LHCN-M2 (cell line): ENCODE measurements at places on chromosomes 2 and 18.

DNA sequence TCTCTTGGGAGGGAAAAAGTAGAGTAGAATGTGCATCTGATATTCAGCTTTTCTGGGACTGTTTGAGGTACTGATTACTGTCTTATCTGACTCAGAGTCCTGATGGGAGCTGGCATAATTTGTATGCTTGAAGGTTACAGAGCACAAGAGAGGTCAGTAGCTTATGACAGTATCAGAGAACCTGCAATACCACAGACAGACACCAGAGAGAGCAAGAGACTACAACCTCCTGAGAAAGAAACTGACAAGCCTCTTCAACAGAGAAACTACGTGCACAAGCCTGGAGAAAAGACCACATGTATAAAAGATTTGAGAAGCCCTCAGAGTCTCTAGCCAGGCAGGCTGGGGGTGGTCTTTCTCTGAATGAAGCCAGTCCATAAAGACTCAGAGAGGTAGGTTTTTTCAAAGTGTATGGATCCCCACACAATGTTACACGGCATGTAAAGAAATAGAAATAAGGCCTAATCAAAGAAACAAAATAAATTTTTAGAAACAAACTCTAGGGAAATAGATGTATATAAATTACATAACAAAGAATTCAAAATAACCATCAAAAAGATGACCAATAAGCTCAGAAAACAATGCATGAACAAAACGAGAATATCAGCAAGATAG, 568.3 kb downstream of the LRRTM4 start:
- DNase-seq: no peak

GRCh38 chr2:215556979-215557378, 121.1 kb upstream of the FN1 start:
- DNase-seq: no peak

- no peak for DNase-seq
Measured at GRCh38 chr18:58861353-58861752, 3.3 kb upstream of the ZNF532 start.

GRCh38 chr2:24026233-24026632, 16.3 kb downstream of the MFSD2B start:
- no peak for DNase-seq

DNA sequence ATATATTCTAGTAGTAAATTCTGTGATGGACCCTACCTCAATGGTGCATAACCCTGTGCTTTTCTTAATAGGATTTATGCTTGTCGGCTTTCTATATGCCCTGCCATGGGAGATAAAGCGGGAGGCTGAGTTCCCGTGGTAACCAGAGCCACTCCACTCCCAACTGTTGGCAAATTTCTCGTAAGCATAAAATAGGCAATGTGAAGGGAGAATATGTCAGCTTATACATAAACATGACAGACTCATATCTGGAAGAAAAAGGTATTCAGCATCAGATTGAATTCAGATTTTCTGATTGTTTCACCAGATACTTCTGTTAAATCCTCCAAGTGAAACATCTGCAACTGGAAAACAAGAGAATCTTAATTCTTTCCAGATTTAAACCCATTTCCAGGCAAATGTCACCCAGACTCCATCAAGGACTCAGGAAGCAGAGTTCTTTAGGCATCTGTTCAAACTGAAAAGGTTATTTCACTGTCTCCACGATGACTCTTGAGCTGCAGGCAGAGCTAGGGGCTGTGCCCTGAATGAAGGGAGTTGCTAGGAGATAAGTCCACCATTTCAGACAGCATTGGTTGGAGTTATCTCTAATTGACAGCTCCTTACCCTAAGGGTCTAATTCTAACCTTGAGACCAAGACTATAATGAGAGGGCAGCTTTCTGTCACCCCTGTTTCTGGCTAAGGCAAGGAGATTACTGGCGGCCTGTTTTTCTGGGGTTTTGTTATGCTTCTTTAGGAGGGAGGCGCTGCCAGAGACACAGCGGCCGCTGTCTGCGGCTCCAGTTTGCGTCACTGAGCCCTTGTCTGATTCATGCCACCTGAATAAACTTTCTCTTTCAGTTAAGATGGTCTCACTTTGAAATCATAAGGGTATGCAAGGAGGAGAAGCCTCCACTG, 381.3 kb downstream of the SOX11 start:
- DNase-seq: peak; percentile 26
